ENCODE measurements at places on chromosomes 2 and 18.

DNA sequence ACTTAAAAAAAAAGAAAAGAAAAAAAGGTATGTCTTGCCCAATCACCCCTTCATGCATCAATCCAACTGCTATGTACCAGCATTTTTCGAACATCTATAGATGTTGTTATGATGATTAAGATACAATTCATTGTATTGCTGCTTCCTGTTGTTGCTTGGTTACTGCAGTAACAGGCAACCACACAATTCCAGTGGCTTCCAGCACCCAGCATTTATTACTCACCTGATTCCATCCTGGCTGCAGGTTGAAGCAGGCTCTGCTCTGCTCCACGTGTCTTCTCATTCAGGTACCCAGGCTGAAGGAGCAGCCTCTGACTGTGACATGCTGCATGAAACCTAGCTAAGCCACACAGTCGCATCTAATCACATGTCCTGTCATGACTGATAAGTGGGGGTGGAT, 196.9 kb downstream of the INO80D start:
- DNase-seq = no peak

DNA sequence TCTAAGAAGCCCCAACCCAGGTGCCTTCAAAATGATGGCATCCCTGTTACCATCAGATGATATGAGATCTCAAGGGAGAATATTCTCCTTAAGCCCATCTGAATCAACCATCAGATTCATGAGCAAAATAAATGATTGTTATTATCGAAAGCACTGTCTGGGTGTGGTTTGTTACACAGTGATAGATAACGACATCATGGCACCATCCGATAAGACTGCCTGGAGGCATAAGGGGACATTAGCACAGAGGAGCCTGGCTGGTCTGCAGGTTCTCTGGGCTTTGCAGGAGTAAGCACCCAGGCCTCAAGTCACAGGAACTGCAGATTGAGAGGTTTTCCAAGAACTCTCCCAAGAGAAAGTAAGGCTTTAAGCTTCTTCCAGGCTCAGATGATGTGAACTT, 15.6 kb downstream of the BMP10 start:
- no peak for DNase-seq

GRCh38 chr2:190137561-190137960, 75.0 kb upstream of the MSTN start:
- peak; percentile 36 for DNase-seq

- no peak for DNase-seq
These were observed 798.0 kb upstream of the RAB6C start for GRCh38 chr2:129181433-129181832.

DNA sequence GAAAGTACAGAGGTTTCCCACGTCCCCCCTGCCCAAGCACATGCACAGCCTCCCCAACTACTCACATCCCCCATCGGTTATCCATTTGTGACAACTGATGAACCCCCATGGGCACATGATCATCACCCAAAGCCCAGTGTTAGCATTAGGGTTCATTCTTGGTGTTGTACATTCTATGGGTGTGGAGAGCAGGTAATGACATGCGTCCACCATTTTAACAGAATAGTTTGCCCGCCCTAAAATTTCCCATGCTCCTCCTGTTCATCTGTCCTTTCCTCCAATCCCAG, 74.3 kb downstream of the LONRF2 start:
- DNase-seq = no peak

- no peak for DNase-seq
These were observed 29.8 kb downstream of the EML4 start for GRCh38 chr2:42199002-42199401.

- DNase-seq = no peak
These were observed 4.9 kb upstream of the PNO1 start for GRCh38 chr2:68152681-68153347.

DNA sequence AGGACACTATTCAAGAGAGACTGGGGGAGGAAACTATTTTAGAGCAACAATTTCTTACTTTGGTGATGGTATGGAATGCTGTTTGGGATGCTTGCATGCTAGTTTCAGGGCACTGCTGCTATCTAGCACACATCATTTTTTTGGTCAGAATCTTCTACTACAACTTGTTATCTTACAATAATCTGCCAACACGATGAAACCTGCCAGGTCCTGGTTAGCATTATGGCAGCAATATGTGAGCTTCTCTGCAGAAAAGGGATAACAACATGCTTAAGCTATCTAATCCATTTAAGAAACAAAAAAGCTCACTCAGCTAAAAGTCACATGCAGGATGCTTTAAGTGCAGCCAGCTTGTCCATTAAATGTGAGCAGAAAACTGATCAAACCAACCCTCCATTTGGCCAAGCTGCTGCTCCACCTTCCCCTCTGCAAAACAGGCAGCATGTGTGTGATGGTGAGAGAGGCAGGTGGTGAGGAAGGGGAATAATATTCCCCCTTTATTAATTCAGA, 30.1 kb downstream of the GAREM2 start:
- no peak for DNase-seq

- DNase-seq = no peak
These were observed 123.3 kb upstream of the DLGAP1 start for GRCh38 chr18:4578449-4578848.

GRCh38 chr2:16658076-16658739, 7.4 kb downstream of the CYRIA start:
- no peak for DNase-seq

DNA sequence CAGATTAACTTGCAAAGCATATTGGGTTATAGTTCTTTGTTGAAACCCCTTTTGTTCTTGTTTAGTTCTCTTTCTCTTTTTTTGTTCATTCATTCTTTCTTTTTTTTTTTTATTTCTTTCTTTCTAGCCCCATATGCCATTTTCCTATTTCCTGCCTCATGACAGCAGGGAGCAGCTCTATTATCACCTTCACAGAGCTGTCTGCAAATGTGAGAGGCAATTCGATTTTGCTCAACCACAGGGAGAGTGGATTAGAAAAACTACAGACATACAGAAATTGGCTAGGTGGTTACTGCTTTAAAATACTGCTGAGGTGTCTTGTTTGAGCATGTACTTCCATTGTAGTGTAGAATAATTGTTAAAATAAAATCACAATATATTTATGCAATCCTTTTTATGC, 44.2 kb upstream of the TBR1 start:
- DNase-seq = no peak

Measured in right hindlimb (tissue), 1 donor.